Activated CD8-positive, alpha-beta memory T cell treated with anti-CD3 and anti-CD28 coated beads for 1 hour (primary cell): ENCODE measurements at places on chromosomes 2 and 18.

- DNase-seq = no peak
These were observed 64.7 kb downstream of the PTPN2 start for GRCh38 chr18:12819322-12819721.

DNA sequence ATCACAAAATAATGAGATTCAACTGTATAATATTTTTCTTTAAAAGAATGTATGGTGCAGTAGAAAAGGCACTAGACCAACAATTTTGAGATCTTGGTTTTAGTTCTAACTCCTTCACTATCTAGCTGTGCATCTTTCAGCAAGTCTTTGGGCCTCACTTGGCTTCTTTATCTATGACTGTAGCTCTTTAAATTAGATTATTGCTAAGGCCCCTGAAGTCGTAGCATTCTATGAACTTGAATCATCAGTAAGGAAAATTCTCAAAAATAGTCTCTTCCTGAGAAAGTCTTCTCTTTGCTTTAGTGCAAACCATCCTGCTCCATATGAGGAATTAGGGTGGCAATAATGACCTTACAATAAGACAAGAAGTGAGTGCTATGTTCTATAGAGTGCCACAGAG is 140.4 kb downstream of the FTCDNL1 start:
- no peak for DNase-seq

DNA sequence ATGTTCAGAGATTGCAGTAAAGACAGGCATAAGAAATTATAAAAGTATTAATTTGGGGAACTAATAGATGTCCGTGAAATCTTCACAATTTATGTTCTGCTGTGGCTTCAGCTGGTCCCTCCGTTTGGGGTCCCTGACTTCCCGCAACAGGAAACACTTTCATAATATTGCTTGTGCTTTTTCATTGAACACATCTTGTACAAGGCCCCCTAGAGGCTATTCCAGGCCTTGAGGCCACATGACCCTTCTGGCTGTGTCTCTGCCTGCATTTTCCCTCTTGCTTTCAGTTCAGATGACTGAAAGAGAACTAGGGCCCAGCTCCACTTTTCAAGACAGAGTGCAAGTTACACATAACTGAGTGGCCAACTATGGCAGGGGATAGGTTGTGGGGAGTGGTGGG is 164.1 kb downstream of the TMEM247 start:
- no peak for DNase-seq

- no peak for DNase-seq
These were observed 419.2 kb downstream of the NR4A2 start for GRCh38 chr2:155913356-155913755.

DNA sequence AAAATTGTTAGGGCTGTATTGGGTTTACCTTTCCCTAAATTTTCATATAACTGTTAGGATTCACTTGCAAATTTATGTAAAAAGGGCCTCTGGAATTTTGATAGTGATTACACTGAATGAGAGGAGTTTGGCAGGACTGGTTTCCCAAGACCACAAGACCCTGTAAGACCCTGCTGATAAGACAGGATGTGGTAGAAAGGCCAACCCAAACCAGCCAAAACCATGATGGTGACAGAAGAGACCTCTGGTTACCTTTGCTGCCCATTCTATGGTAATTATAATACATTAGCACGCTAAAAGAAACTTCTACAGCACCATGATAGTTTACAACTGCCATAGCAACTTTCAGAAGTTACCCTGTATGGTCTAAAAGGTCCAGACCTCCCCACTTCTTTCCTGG is 8.3 kb upstream of the CASP10 start:
- no peak for DNase-seq

- DNase-seq = no peak
These were observed 14.4 kb downstream of the RAB12 start for GRCh38 chr18:8623549-8624106.

DNA sequence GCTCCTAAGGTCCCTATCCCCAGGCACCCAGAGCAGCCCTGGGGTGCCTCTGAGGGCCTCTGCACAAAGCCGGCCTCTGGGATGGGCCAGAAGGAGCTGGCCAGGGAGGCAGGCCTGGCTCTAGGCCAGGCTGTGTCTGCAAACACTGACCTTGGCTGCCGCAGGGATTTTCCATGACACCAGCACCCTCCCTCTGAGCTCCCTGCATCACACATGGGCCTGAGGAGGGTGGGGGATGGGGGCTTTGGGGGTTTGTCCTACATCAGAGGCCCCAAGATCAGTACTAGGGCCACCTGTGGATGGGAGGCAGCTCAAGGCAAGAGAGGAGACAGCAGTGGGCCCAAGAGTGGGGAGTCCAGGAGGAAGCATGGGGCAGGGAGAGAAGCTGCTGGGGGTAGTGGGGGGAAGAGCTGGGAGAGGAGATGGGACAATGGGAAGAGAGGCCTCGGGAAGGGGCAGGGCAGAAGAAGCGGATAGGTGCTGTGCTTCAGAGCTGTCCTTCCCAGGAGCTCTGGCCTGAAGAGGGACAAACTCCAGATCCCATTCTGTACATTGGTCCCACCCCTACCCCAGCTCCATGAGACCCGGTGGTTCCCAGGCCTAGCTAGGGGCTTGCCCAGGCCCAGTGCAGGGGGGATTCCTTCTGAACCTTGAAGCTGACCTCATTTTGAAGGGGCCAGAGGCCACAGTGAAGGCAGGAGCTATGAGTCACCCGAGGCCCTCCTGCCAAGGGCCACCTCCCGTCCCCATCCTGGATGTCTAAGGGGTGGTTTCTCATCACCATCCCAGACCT is 28.0 kb downstream of the KCNK3 start:
- no peak for DNase-seq
